ENCODE measurements at places on chromosomes 6 and 20. TPM values are rescaled to one million over a fixed set of nuclear protein-coding genes. Genes with fewer than 3 reads are reported as not detected.
A peak's percentile ranks its signal among the peaks of the same experiment; 100 is the strongest.

DNA sequence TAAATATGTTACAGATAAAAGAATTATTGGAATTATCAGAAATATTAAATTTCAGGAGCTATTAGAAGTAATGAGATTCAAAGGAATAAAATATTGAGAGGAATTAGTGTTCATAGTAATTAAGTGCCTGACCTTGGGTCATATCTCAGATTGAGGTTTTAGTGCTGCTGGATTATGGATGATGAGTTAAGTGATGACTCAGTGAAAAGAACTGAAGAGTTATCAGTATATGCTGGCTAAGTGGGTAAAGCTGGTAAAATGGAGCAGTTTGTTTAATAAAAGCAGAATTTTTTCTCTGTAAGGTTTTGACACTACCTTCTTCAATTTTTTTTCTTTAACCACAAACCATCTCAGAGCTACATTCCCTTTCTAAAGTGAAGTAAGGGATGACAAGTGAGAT lies 206.7 kb downstream of the MANEA start:
- DNase-seq: no peak

DNA sequence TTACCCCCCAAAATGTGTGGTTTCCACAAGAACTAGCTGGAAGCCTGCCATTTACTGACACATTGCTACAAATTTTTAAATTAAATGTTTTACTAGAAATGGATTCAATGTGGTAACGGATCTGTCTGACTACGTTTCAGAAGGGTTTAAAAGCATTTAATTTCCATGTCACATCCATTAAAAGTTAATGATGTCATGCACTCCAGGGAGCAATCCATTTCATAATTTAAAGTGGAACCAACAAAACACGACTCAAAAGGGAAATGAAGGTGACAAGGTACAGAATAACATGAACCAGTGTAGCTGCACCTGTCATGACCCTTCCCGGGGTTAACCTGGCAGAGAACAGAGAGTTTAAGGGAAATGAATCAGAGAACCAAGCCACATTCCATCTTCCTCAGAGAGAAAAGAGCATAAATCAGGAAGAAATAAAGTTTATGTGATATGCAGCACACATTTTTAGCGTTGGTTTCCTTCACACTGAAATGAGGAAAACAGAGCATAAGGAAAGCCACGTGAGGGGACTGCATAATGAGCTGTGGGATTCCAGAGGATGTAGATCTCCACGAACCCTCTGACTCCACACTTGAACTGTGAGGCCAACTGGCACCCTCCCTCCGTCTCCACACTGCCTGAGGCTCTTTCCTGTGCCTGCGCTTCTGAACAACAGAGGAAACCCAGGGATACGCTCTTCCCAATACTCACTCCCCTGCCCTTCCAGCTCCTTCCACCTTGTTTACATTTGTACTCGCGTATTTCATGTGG lies 170.3 kb upstream of the AHI1 start:
- DNase-seq: no peak

DNA sequence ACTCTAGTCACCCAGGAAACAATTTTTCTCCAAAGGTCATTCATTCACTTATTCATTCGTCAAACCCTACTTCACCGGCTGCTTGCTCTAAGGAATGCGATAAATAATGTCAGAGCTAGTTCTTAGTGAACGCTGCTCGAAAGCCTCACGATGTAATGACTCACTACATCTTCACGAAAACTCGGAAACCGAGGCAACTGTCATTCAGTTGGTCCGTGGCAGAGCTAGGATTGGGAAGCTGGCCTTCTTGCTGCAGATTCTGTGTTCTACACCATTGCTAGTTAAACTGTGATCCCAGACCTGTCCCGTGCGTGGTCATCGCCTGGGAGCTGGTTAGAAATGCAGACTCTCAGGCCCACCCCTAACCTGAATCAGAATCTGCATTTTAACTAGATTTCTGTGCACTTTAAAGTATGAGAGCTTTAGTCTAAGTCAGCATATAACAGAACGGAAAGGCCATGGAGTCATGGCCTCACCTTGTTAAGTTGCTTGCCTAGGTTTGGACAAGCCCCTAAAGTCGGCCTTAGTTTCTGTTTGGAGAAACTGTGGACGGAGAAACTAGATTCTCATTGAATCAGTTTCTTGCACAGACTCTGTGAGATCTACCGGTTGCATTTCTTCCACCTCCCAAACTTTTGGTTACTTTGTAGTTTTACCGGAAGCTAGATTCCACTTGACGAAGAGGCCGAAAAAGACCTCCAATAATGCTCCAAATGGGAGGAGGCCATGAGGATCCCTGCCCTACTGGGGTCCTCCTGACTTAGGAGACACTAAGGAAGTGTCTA lies 651 bp upstream of the CCND3 start:
- peak; percentile 96 for DNase-seq

DNA sequence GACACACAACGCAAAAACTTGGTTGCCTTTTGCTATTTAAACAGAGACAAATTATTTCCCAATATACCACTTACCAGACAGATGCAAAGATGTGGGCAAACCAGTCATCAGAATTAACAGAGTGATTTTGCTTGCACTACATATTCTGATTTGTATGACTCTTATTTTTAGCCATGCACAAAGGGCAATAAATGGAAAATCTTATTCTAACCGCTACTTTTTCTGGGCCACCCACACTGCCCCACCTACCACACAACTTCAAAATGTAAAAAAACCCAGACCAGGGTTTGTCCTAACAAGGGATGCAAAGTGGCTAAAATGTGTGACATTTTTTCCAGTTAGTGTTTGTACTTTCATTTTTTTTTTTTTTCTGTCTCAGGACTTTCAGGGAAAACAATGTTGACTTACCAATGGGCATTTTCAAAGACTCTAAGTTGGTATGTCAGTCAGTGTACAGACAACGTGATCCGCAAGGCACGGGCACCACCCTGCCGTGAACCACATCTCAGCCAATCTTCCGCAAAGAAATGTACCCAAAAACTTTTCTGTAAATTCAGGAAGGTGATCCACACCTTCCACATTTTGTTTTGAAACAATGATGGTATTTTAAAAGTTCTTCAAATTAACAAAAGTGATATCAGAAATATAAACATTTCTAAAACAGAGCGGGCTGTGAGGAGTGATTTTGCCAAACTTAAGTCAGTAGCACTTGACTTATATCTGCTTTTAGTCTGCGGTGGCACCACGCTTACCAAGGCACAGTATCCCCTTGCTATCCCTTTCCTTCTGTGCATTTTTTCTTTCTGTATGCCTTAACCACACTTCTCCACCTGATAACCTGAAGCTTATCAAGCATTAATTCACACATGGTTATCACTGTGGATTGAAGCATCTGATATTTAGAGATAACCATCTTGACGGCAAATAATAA lies 185.6 kb downstream of the GJA10 start:
- no peak for DNase-seq

GRCh38 chr6:143963158-143963919 lies 44.7 kb downstream of the PLAGL1 start:
- no peak for DNase-seq

TP53TG5 gene
- total RNA-seq: not detected

UCKL1 gene
- total RNA-seq: 35.7 TPM

C20orf144 gene
- total RNA-seq: not detected

Measured in epithelial cell of proximal tubule (primary cell).